ENCODE measurements at places on chromosomes 1 and 21. TPM values are rescaled to one million over a fixed set of nuclear protein-coding genes. Genes with fewer than 3 reads are reported as not detected.
A peak's percentile ranks its signal among the peaks of the same experiment; 100 is the strongest.

- H3K36me3 ChIP-seq = no peaks in the 10 kb centered on the region
- H3K27me3 ChIP-seq = no peaks in the 10 kb centered on the region
- DNase-seq = no peak
- H3K4me1 ChIP-seq = no peaks in the 10 kb centered on the region
- H3K27ac ChIP-seq = no peak overlapping the region
These were observed 36.5 kb upstream of the KCND3 start for GRCh38 chr1:112026016-112026415.

- no peak for DNase-seq
- no peak overlapping the region for H3K27ac ChIP-seq
- no peaks in the 10 kb centered on the region for H3K4me1 ChIP-seq
- H3K36me3 ChIP-seq = no peaks in the 10 kb centered on the region
These were observed 103.5 kb upstream of the SERTAD4 start for GRCh38 chr1:210129092-210129491.

DNA sequence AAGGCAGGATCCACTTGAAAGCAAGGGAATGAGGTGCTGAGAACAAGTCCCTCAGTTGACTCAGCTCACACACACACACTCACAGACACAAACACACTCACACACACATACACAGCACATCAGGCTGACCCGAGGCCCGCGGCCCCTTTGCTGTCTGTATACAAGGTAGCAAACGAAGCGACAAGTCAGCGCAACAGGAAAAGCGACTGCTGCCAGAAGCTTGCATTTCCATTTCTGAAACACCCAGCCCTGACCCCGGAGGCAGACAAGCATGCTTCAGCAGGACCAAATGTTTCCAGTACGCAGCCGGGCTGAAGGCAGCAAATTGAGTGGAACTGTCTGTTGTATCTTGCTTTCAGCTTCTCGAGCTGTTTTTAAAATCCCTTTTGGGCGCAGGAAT, 501.6 kb downstream of the NPHP4 start:
- no peaks in the 10 kb centered on the region for H3K4me1 ChIP-seq
- H3K27ac ChIP-seq = no peak overlapping the region
- H3K36me3 ChIP-seq = no peaks in the 10 kb centered on the region
- H3K27me3 ChIP-seq = no peaks in the 10 kb centered on the region
- DNase-seq = no peak

DNA sequence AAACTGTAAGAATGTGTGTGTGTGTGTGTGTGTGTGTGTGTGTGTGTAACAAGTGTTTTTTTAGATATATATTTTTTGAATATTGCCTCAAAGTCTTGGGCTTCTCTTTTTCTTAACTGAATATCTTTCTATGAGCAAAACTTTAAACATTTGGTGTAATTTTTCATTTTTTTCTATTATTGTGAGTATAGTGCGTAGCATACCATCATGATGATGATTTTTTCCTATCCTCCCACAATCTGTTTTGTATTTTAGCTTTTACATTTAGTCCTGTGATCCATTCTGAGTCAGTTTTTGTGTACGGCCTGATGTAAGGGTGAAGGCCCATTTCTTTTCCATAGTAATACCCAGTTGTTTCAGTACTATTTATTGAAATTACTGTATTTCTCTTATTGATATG, 680.6 kb downstream of the TTLL7 start:
- H3K36me3 ChIP-seq = no peaks in the 10 kb centered on the region
- no peak overlapping the region for H3K4me3 ChIP-seq
- H3K27me3 ChIP-seq = no peaks in the 10 kb centered on the region
- H3K4me1 ChIP-seq = no peaks in the 10 kb centered on the region
- no peak for DNase-seq

- no peak for DNase-seq
- H3K27ac ChIP-seq = no peak overlapping the region
- no peak overlapping the region for H3K4me3 ChIP-seq
- no peaks in the 10 kb centered on the region for H3K27me3 ChIP-seq
- H3K4me1 ChIP-seq = no peaks in the 10 kb centered on the region
These were observed 710.6 kb downstream of the MATN1 start for GRCh38 chr1:30012455-30013440.

GRCh38 chr1:245258271-245258920, 103.6 kb downstream of the KIF26B start:
- peak; percentile 32 for DNase-seq
- H3K4me1 ChIP-seq = peaks cover 24% of the 10 kb centered on the region
- H3K27ac ChIP-seq = peak overlapping the region; percentile 17
- no peak overlapping the region for H3K4me3 ChIP-seq
- H3K27me3 ChIP-seq = no peaks in the 10 kb centered on the region

GRCh38 chr1:216983823-216984222, 260.6 kb upstream of the ESRRG start:
- H3K27me3 ChIP-seq = no peaks in the 10 kb centered on the region
- no peak for DNase-seq

- H3K36me3 ChIP-seq = no peaks in the 10 kb centered on the region
- H3K27me3 ChIP-seq = no peaks in the 10 kb centered on the region
- DNase-seq = no peak
- peaks cover 30% of the 10 kb centered on the region for H3K4me1 ChIP-seq
These were observed 1.9 kb downstream of the VANGL1 start for GRCh38 chr1:115643666-115644065.

DNA sequence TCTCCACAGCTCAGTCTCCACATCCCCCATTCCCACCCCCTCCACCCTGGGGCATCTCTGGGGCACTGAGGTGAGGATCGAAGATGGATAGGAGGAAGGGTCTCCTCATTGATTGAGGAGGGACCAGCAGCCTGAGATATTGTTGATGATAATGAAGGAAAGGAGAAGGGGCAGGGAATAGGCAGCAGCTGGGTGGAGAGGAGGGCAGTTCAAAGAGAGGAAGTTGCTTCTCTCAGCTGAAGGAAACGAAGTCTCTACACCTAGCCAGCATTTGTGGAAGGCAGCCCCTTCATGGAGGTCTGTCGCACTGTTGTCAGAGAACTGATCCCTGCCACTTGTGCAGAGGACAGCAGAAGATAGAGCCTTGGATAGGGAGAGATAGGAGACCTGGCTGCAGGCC, 5.7 kb downstream of the KNCN start:
- H3K27me3 ChIP-seq = no peaks in the 10 kb centered on the region
- no peaks in the 10 kb centered on the region for H3K36me3 ChIP-seq
- no peak overlapping the region for H3K4me3 ChIP-seq
- H3K4me1 ChIP-seq = no peaks in the 10 kb centered on the region
- H3K27ac ChIP-seq = no peak overlapping the region

DNA sequence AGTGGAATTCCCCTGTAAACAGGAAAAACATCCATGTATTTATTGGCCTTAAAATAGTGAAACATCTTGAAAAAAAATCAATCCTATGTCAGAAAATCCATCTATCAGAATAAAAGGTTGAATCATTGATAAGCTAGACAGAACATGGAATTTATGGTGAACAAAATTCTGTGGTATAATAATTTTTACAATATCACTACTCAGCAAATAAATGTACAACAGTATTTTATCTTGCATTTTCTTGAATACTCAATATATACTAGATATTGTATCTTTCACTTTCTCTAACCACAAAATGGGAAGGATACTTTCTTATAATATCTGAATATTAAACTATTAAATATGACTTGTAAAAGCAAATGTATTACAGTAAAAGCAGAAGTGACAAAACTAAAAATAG, 5.7 kb upstream of the UBE4B start:
- no peak overlapping the region for H3K27ac ChIP-seq
- DNase-seq = no peak
- H3K27me3 ChIP-seq = no peaks in the 10 kb centered on the region
- H3K4me3 ChIP-seq = no peak overlapping the region

GRCh38 chr1:9691691-9692090, 40.2 kb downstream of the PIK3CD start:
- DNase-seq = no peak
- H3K36me3 ChIP-seq = no peaks in the 10 kb centered on the region
- peaks cover 11% of the 10 kb centered on the region for H3K4me1 ChIP-seq
- H3K4me3 ChIP-seq = no peak overlapping the region
- H3K27ac ChIP-seq = no peak overlapping the region

DNA sequence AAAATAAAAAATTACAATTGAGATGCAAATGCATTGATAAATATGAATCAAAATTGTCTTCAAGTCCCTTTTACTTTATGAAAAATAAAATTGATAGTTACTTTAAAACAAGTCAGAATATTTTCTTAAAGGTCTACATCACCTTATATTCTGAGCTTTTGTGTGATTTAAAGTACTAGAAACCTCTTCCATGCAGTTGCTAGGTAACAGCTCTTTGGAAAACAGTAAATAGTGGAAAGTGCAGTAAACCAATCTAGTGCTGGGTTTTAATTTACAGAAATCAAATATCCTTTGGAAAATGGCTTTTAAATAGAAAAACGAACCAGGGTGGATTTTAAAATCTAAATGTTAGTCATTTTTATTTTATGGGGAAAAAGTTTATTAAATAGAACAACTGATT, 227.9 kb downstream of the KCNT2 start:
- no peaks in the 10 kb centered on the region for H3K36me3 ChIP-seq
- DNase-seq = no peak
- H3K4me3 ChIP-seq = no peak overlapping the region
- no peak overlapping the region for H3K27ac ChIP-seq

- no peak for DNase-seq
- H3K36me3 ChIP-seq = no peaks in the 10 kb centered on the region
- no peak overlapping the region for H3K4me3 ChIP-seq
- H3K4me1 ChIP-seq = no peaks in the 10 kb centered on the region
These were observed 41.8 kb downstream of the CRYAA start for GRCh38 chr21:43210454-43211071.

The RAVER2 gene
- 12.9 TPM for total RNA-seq

The AKR7A3 gene
- 2.8 TPM for total RNA-seq

The LAD1 gene
- total RNA-seq = 80.5 TPM
